Activated gamma-delta T cell (primary cell): ENCODE measurements at places on chromosomes 2 and 18.

GRCh38 chr2:19536136-19536535 is 177.7 kb upstream of the OSR1 start:
- no peak for DNase-seq

DNA sequence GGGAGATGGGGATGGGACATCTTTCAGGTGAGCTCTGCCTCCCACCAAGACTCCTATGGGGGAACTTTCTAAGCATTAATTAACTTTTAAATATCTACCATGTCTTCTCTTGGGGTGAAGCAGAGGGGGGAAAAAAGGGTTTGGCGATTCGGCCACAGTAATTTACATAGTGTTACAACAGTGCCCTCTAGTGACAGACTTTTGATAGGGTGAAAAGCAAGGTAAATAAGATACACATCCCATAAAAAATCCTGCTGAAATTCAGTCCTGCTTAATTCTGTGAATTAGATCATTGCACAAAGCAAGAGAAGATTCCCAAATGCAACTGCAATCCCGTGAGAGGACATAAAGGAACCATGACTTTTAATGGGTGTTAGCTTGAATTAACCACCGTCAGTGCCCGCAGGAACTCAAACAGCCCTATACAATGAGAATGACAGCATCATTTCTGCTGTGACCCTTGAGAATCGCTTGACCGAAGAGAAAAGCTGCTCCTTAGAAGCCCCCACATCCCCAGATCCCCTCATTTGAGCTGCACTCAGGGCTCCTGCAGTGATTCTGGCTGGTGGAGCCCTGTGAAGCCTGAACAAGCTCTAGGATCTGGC is 32.8 kb downstream of the FAM124B start:
- no peak for DNase-seq

DNA sequence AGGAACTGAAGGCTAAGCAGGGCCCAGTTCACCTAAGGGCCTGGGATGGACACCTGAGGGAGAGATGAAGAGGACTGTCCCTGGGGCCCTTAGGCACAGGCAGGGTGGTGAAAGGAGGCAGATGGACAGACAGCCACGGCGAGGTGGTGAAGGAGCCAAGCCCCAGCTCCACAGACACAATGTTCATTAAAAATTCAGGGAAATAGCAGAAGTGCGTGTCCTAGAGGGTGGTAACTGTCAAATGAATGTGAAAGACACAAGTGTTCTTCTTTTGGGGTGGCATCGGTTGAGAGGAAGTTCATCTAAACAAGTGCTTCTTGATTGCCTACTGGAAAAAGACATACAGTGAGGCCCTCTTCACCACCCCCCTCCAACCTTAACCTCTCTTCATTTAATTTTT is 76.2 kb upstream of the SIX2 start:
- no peak for DNase-seq

- peak; percentile 41 for DNase-seq
Measured at GRCh38 chr2:202871300-202872141, at the start of gene ICA1L. Gene ICA1L, minus strand, starts transcription at chr2:202871766. Its CDS starts 42,757 bp downstream, at chr2:202829009.

DNA sequence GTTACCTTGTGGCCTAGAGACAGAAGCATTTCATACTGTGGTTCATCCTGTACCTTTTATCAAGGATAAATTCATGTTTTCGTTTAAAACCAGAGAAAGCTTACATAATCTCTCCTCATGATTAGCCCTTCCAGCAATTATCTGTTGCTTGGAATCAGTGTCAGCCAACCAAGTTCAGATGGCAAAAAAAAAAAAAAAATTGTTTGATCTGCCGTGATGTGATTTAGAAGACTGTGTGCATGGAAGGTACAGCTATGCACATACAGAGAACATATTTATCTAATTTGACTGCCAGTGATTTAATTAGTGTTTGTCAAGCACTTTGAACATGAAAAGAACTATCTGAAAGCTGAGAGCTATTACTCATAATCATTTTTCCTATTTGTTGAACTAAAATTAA is 180.9 kb downstream of the ZEB2 start:
- DNase-seq, result no peak

GRCh38 chr2:239057533-239057932 is 209.6 kb downstream of the TWIST2 start:
- DNase-seq, result no peak

- no peak for DNase-seq
Measured at GRCh38 chr2:148829618-148830017, 45.4 kb upstream of the KIF5C start.

- DNase-seq, result no peak
Measured at GRCh38 chr18:13437796-13438506, 219.4 kb downstream of the LDLRAD4 start.

- no peak for DNase-seq
Measured at GRCh38 chr18:23148382-23148781, 13.1 kb downstream of the CABLES1 start.

DNA sequence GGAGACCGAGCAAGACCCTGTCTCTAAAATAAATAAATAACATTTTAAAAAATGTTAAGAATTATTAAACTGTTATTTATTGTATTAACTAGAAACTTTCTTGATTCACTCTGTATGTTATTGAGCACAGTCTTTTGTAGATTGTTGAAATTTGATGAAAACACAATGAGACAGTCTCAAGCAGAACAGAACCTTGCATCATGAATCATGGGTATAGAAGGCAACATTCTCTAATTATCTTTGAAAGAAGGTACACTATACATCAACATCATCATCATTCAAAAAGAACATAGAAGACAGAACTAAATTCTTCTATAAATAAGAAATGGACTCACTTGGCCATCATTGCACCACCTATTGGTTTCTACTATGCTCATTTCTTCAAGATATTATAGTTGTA is 67.7 kb downstream of the SLC8A1 start:
- no peak for DNase-seq

DNA sequence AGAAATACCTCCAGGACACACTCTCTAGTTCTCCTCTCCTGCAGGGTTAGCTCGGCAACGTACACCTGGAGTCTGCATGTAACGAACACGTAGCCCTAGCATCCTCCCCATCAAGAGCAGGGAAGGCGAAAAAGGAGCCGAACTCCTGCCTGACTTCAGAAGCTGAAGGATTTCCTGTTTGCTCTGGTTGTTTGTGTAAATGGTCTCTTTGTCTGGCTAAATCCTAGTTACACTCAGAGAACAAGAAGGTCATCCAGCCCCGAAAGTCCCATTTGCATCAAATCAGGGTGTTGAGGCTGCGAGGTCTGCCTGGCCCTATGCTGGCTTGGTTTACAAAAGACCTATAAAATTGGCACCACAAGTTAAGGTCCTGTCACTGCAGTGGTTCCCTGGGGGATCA is 66.4 kb upstream of the POMC start:
- DNase-seq, result no peak

GRCh38 chr2:13822365-13822764 is 810.2 kb upstream of the LRATD1 start:
- DNase-seq, result no peak

DNA sequence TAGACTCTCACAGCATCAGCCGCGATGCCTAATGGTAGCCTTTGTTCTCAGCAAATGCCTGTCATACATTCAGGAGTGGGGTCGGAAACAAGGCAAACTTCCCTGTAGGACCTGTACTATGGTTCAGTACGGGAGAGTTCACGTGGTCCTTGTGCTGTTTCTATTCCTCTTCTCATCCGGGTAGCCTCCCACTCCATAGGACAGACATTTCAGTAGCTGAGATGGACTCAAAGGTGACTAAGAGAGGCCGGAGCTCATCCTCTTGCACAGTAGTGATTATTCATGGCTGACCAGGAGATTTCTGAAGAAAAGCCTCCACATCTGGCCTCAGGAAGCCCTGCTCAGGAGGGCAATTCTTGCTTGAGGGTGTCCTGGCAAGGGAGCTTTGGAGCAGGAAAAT is 117.8 kb upstream of the SPRED2 start:
- no peak for DNase-seq

DNA sequence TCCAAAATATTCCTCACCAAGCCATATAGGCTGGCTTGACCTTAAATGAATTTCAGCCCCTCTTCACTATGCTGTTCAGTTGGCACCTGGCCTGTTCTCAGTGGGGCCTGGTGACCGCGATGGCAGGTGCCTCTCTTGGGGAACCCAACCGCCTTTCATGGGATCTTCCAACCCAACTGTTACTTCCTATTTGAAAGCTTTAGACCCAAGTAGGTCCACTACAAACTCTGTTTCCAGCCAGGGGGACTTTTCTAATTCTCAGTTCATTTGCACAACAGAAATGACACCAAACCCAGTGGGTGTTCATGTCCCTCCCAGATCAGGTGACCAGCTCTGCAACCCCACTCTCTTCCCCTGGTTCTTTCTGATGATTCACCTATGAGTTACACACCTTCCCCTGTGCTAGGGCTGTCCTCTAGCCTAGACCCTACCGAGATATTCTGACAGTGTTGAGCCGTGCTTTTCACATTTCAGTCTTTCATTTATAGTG is 35.6 kb upstream of the NDUFV2 start:
- DNase-seq, result no peak

DNA sequence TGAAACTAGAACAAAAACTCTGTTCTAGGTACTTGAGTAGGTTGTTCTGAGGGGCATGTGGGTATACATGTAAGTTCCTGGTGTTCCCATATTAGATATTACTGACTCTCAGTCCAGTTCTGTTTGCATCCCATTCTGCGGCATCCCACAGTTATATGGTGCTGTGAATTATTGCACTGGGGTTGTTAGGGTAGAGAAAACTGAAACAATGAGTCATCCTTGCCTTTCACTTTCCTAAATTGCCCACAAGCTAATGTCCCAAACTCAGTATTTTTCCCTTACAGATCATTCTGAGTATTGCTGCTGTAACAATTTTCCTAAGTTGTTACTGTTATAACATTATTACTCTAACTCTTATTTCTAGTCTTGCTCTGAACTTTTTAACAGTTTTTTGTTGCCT is 3.0 kb downstream of the WDR75 start:
- DNase-seq, result no peak

- DNase-seq, result no peak
Measured at GRCh38 chr18:26421931-26422330, 126.4 kb downstream of the KCTD1 start.

GRCh38 chr2:627926-628560 is 49.2 kb downstream of the TMEM18 start:
- no peak for DNase-seq

DNA sequence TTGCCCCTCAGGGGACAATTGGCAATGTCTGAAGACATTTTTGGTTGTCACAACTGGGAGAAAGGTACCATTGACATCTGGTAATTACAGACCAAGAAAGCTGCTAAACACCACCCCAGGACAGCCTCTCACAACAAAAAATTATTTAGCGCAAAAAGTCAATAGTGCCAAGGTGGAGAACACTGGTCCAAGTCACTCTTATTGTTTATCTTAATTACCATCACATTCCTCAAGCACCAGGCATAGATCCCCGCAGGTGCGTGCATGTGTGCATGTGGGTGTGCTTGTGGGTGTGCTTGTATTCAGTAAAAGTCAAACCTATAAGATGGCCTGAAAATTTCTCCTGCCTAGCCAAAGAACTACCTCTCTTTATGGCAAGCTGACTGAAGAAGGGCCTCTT is 74.9 kb upstream of the WDR75 start:
- DNase-seq, result no peak

DNA sequence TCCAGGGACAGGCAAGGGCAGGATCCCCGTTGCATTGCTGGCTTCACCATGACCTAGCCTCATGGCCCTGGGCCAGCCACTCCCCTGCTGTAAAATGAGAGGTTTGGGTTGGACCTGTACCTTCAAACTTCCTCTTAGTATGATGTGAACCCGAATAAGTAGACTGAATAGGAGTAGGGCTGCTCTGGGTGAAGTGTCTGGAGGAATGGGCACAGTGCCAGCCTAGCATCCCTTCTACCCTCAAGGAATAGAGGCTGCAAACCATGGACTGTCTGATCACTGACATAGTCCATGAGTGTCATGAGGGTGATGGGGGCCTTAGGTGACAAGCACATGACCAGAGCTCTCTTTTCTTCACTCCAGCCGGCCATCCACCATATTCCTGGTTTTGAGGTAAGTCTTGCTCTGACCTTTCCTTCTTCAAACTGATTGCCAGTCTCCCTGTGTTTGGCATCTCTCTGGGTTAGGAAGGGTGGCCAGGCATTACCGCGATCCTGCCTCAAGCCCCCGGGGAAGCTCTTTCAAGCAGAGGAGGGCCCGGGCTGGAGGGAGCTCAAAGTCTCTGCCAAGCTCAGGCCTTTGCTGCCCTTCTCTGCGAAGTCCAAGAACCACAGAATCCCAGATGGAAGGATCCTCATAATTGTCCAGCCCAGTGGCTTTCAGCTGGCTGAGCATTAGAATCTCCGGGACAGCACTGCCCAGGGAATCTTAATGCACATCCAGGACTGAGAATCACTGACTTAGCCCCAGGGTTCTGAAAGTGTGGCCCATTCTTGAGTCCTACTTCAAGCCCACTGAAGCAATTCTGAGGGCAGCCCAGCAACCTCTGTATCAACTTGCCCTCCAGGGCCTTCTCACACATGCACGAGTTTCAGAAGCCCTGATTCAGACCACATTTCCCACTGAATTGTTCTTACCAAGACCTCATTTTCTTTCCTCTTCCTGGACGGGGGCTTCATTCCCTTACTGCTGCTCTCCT is 148.1 kb downstream of the DYSF start:
- no peak for DNase-seq

DNA sequence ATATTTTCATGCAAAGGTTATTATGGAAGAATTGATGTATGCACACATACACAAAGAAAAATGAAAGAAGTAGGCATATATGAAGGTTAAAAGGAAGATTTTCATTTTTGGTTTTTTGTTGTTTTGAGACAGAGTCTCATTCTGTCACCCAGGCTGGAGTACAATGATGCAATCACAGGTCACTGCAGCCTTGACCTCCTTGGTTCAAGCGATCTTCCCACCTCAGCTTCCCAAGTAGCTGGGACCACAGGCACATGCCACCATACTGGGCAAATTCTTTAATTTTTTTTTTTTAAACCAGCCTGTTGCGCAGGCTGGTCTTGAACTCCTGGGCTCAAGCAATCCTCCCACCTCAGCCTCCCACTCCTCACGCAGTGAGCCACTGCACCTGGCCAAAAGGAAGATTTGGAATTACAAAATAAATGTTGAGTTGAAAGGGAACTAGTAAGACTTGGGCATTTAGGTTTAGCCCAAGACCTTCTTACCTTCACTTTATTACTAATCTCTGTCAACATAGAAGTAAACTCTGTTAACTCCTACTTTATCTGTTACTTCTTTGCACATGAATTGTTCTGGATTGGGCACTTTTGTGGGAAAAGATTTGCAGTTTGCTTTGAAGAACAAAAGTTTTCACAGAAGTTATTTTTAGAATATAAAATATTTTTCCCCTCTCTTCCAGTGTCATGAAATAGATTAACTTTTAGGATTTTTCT is 31.7 kb upstream of the NBEAL1 start:
- DNase-seq, result no peak
